Ovary (tissue), 10 donors: ENCODE measurements at places on chromosomes 12 and 14.

DNA sequence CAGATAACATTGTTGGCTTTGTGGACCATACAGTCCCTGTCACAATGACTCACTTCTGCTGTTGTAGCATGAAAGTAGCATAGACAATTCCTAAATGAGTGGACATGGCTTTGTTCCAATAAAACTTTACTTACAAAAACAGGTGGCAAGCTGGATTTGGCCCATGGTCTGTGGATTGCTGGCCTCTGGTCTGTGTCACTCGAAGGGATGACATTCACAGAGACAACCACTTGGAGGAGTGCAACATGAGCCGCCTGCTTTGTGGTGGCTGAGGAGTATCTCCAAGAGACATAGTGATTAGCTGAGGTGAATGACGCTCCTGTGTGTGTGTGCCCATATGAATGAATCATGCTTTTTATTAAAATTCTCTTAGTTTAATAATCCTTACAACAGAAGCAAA, 81.3 kb upstream of the NRXN3 start:
- no peak for DNase-seq

GRCh38 chr12:69779928-69780327, 41.3 kb downstream of the RAB3IP start:
- DNase-seq = no peak

DNA sequence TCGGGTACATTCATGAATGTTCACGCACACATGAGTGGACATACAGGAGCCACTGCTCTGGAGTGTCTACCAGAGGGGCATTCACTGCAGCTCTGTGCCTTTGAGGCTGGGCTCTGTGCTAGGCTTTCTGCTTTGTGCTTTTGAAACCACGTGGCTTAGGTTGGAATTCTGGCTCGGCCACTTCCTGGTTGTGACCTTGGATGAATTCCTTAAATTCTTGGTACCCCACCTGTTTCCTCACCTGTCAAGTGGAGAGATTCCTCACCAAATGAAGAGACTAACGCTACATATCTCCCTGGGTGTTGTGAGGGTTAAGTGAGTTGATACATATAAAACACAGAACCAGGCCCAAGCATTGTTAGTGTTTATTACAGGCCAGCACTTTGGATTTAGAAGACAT, 842.8 kb downstream of the VRK1 start:
- no peak for DNase-seq

- no peak for DNase-seq
Observed at GRCh38 chr14:105486163-105486973, at the start of gene CRIP1. TSS of gene CRIP1 (plus strand) at chr14:105486886. CDS start at chr14:105487260, 374 bp downstream.

- no peak for DNase-seq
Observed at GRCh38 chr12:113201187-113202177, 16.0 kb downstream of the RITA1 start.

- no peak for DNase-seq
Observed at GRCh38 chr12:6574576-6575295, 6.6 kb upstream of the NOP2 start.

DNA sequence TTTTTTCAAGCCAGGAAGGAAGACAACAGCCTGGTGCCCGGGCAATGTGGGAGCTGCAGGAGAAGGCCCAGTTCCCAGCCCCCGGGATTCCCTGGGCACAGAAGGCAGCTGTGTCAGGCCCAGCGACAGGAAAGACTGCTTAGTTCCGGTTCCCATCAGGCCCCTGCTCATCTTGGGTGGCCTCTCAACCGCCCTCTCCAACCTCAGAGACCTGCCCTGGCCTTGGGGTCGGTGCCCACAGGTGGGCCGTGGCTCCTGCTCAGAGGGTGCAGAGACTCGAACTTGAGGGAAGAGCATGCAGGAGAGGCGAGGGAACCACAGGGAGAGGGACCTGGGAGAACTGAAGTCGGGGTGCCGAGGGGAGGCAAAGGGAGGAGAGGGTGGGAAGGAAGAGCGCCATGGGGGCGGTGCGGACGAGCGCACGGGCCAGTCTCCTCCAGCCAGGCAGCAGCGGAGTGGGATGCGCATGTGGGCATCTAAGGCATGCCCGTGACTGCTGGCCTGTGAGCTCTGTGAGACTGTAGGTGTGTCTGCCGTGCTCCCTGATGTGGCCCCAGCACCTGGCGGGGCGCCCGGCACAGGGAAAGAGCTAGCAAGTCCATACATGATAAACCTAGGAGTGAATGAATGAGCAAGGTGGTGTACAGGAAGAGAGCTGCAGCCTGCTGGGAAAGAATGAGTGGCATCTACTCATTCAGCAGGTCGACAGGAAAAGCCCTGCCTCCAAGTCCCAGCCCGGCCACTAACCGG, 42.7 kb downstream of the SSH1 start:
- no peak for DNase-seq

DNA sequence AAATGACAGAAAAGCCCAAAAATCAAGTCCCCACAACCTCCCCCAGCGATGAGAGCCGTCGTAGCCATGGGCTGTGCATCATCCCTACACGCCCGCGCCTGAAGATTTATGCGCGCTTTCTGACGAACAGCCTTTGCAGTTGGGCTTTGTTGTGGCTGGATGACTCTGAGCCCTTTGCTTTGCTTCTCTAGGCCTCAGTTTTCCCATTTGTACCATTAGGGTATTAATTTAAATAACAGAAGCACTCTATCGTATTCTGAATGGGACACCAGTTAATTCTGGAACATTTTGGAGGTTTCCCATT, 24.2 kb downstream of the SFSWAP start:
- no peak for DNase-seq

- no peak for DNase-seq
Observed at GRCh38 chr12:1328391-1328790, 266.0 kb downstream of the FBXL14 start.

DNA sequence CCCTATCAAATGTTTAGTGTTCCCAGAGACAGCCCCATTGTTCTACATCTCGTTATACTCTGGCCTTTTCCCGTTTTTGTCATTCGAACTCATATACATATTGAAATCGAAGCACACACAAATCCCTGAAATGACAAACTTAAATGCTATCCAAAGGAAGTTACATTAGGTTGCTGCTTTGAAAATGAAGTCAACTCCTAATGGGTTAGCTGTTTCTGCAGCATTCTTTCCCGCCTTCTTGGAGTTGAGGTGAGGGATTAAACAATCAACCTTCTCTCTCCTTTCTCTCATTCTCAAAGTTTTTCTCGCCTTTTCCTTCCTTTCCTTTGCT, 642 bp upstream of the PHC1 start:
- no peak for DNase-seq

- DNase-seq = no peak
Observed at GRCh38 chr12:9367828-9368227, 159.6 kb upstream of the PZP start.

DNA sequence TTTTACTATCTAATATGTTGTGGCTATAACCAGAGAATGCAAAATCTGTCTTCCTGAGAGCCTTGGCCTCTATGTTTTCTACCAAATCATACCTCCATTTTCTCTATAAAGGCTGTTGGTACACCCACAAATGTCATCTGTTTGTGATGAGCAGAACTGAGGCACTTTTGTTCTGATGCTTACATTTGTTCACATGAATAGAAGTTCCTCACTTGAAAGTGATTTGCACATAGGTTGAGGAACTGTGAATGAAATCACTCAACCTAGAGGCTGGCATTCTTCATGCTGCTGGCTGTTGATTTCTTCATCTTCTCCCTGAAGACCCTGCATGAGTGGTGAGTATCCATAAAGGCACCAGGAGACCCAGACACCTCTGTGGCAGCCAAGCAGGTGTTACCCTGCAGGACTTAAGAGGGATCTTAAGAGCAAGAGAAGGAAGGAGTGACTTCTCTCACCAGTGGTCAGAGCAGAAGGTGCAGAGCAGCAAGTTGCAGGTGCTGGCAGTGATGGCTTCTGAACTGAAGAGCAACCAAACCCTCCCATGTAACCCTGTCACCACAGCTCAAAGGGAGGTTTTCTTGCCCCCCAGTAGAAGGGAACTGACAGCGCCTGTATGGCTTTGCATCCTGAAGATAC, 110.3 kb downstream of the HMGA2 start:
- DNase-seq = no peak

DNA sequence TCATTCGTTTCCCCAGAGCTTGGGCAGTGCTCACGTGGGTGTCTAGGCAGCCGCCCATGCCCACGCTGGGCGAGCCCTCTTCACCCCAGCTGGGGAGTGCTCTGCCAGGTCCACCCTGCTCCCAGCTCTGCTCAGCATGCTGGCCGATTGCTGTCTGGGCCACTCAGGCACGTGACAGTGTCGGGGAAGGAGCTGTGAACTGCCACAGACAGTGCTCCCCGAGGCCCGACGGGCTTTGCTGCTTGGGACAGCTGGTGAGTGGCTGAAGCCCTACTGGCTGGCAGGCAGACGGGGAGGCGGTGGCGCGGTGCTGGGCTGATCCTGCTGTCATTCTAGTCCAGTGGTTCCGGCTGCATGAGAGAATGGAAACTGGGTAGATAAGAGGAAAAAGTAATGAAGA, 15.8 kb downstream of the NOC4L start:
- no peak for DNase-seq

GRCh38 chr14:48690349-48690748, 895.8 kb downstream of the RPS29 start:
- DNase-seq = no peak

- DNase-seq = no peak
Observed at GRCh38 chr12:9883175-9883574, 1.9 kb downstream of the KLRF2 start.

DNA sequence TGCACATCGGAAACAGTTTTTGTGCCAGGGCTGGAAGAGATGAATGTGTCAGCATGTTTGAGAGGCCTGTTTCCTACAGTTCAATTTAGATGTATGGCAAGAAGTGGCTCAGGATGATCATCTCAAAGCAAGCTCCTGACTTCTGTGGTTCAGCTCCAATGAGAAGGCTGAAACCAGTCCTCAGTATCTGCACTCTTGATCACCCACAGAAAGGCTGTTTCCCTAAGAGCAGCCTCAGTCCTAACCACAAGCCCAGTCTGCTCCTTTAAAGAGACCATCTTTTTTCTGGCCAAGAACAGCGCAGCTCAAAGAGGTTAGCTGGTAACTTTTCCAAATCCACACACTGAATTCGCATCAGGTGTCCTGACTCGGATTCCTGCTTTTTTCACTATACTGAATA, 19.2 kb downstream of the CSRP2 start:
- no peak for DNase-seq

DNA sequence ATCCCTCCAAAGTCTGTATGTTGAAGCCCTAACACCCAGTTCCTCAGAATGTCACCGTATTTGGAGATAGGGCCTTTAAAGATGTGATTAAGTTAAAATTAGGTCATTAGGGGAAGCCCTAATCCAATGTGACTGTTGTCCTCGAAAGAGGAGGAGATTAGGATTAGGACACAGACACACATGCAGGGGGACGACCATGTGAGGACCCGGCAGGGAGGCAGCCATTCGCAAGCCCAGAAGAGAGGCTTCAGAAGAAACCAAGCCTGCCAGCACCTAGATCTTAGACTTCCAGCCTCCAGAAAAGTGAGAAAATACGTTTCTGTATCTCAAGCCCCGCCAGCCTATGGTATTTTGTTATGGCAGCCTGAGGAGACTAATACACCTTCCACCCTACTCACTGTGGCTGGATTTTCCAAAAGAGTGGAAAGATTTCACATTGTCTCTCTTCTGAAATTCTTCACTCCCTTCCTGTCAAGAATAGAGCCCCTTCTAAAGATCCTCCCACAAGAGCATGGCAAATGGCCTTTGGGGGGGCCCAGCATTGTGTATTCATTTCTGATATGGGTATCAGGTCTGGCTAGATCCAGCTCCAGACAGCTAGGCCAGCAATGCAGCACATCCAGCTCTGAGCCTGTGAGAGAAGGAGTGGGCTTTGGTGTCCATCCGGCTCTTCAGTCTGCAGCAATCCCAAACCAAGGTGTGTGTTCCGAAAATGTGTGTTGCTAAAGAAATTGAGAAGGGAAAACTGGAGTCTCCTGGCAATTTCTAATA, 15.4 kb upstream of the UBC start:
- DNase-seq = no peak

DNA sequence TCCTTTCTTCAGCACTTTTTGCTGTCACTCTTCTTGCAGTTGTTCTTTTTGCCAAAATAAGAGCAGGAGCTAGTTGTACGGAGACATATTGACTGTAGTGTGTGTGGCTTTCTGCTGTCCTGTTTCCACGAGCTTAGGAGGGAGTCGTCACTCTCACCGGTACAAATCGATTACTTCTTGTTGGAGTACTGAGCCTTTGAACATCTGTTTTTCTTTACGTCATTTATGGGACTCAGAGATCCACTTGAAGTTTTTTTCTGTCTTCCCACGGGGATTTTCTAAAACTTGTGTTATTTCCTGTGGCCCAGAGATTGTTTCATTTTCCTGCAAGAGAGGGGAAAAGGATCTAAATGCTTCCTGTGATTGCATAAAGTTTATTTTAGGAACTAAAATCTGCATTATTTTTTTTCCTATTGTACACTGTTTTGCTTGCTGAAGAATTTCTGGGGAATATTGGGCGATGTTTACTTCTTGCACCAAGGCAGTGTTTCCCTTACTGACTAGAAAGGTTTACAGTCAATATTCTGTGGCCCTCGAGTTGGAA, 199.8 kb upstream of the ARHGAP5 start:
- DNase-seq = no peak

DNA sequence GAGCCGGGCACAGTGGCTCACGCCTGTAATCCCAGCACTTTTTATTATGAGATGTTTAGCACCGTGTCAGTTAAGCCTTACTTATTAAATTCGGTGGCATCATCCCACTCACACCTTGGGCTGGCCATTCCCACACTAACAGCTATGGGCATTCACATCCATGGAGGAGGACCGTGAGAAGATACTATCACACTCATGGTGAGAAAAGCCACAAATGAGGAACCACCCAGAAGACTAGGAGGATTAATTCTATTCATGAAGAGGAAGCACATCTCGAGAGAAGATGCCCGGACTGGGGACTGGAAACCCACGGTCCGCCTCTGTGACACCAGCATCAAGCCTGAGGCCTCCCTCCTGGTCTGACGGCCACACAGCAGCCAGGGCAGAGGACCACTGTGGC, 4.9 kb downstream of the CDC42BPB start:
- no peak for DNase-seq

DNA sequence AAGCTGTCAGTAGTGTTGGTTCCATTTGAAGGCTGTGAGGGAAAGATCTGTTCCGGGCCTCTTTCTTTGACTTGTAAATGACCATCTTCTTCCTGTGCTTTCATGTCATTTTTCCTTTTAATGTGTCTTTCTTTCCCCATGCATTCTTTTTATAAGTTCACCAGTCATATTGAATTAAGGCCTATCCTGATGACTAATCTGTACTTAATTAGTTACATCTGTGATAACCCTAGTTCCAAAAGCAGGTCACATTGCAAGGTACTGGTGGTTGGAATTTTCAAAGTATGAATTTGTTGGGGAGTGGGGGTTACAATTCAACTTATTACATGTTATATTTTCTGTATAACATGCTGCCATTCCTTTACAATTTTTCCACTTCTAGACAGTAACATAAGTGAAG, 1642.1 kb upstream of the FLRT2 start:
- no peak for DNase-seq

DNA sequence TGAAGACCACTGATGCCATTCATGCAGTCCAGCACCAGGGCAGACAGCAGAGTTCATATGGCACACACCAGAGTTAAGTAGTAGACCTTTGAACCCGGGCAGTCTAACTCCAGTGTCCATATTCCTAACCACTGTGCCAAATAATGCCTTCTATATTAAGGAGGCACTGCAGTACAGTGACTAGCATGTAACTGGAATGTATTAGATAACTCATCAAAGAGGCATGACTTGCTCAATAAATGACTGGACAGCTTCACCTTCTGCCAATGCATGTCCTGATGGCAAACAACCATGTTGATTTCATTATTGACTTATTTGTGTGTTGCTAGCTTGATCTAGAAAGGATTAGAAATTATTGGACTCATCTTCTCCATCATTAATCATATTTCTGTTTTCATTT, 40.2 kb downstream of the DACT1 start:
- no peak for DNase-seq
